Activated T-helper 2 cell treated with anti-CD3 and anti-CD28 coated beads, Interferon-gamma antibody, Interleukin-2, Interleukin-4, amounts not matched to agents 10 μg/mL and 5 μg/mL and 100 μg/mL, durations not matched to agents 14 hours and 24 hours and 36 hours (primary cell): ENCODE measurements at places on chromosomes 12 and 14.

GRCh38 chr12:1576410-1577241 lies 17.8 kb downstream of the FBXL14 start:
- no peak for DNase-seq

DNA sequence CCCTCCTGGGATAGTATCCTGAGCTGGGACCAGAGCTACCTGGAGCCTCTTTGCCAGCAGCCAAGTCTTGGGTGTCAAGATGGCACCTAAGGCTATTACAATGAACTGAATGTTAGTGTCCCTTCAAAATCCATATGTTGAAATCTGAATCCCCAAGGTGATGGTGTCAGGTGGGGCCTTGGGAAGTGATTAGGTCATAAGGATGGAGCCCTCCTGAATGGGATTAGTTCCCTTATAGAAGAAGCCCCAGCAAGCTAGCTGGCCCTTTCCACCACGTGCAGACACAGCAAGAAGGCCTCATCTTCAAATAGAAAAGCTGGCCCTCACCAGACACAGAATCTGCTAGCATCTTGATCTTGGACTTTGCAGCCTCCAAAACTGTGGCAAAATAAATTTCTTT lies 12.4 kb downstream of the NFKBIA start:
- DNase-seq = no peak

- peak; percentile 6 for DNase-seq
Observed at GRCh38 chr12:1913377-1914113, 4.9 kb downstream of the CACNA2D4 start.

GRCh38 chr14:53390008-53390407 lies 236.9 kb upstream of the DDHD1 start:
- no peak for DNase-seq

DNA sequence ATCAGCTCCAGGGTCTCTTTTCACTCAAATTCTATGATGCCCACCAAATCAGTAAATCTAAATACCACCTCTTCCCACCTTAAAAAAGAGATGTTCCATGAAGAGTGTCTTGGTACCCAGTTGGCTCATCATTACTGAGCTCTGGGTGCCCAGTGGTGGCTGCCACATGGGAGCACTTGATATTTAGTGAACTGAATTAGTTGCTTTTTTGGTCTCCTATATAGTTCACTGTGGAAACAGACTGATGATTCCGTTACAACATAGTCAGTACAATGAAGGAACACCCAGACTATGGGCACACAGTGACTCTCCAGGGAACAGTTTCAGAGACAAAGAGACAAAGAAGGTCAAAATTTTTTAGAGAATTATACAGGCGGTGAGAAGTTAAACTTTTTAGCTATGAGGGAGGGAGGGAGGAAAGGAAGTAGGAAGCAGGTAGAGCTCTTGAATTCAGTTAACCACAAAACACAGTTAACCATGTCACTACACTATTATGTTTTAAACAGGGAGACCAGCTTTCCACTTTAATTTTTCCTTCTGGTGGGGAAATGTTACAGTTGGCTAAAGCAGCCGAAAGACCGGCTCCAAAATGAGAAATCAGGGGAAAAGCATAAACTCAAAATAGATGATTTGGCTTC lies 14.6 kb upstream of the YY1 start:
- DNase-seq = no peak

GRCh38 chr12:8709124-8709830 lies 11.5 kb downstream of the RIMKLB start:
- DNase-seq = no peak

GRCh38 chr12:132452596-132453350 lies 37.2 kb upstream of the FBRSL1 start:
- no peak for DNase-seq

- DNase-seq = no peak
Observed at GRCh38 chr12:118851891-118852290, 129.4 kb upstream of the SRRM4 start.
